ENCODE measurements at places on chromosomes 16 and 17.
A peak's percentile ranks its signal among the peaks of the same experiment; 100 is the strongest.

DNA sequence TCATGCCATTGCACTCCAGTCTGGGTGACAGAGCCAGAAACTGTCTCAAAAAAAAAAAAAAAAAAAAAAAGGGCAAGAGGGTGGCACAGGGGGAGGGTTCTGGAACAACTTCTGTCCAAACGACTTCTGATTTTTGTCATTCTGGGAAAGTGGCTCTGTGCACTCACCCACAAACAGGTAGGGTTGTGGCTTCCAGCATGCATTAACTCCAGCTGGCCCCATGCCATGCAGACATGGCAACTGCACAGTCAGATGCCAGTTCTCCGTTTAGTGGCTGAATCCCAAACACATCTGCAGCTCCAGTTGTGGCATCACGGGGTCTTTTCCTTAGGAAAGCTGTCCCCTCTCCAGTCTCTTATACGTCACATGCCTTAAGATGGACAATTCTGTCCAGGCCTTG, 30.3 kb downstream of the B4GALNT2 start:
- DNase-seq, result no peak

GRCh38 chr17:47665655-47666054, 15.9 kb downstream of the KPNB1 start:
- peak; percentile 52 for DNase-seq

- no peak for DNase-seq
Measured at GRCh38 chr17:79341222-79341780, 266.7 kb downstream of the ENGASE start.

GRCh38 chr17:56887552-56888467, 26.0 kb downstream of the TRIM25 start:
- DNase-seq, result no peak

DNA sequence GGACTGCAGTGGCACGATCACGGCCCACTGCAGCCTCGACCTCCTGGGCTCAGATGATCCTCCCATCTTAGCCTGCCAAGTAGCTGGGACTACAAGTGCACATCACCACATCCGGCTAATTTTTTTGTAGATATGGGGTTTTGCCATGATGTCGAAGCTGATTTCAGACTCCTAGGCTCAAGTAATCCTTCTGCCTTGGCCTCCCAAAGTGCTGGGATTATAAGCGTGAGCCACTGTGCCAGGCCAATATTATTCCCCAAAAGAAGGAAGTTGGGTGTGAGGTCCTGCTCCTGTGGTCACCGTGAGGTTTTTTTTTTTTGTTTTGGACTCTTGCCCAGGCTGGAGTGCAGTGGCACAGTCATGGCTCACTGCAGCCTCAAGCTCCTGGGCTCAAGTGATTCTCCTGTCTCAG, 1.5 kb downstream of the AMZ2 start:
- DNase-seq, result no peak

DNA sequence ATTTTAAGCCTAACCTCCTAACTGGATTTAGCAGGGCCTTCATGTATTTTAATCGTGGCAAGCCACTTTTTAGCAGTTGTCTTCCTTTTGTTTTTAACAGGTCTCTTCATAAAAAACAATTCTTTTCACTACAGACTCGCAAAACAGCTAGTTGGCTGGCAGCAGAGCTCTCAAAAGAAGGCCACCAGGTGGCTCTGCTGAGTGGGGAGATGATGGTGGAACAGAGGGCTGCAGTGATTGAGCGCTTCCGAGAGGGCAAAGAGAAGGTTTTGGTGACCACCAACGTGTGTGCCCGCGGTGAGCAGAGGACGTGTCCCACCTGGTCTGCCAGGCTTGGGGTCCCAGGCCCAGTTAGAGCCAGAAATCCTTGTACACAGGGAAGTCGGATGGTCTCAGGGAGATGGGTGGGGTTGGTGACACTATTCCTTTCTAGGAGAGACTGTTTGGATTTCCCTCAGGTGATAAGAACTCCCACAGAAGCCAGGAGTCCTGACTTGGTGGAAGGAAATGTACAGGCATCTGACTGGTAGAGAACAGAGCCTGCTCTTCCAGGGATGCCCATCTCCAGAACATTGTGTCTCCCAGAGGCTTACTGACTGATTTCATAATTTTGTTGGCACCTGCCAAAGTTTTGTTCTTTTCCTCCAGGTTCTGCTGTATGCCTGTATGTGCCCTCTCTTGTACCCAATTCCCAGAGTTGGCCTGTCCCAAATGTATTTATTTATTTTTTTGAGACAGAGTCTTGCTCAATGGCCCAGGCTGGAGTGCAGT, 14.9 kb upstream of the DDX19A start:
- DNase-seq, result no peak

GRCh38 chr17:82386881-82387704, 15.5 kb downstream of the UTS2R start:
- no peak for DNase-seq

GRCh38 chr16:17389384-17389783, 81.4 kb downstream of the XYLT1 start:
- DNase-seq, result peak; percentile 63

DNA sequence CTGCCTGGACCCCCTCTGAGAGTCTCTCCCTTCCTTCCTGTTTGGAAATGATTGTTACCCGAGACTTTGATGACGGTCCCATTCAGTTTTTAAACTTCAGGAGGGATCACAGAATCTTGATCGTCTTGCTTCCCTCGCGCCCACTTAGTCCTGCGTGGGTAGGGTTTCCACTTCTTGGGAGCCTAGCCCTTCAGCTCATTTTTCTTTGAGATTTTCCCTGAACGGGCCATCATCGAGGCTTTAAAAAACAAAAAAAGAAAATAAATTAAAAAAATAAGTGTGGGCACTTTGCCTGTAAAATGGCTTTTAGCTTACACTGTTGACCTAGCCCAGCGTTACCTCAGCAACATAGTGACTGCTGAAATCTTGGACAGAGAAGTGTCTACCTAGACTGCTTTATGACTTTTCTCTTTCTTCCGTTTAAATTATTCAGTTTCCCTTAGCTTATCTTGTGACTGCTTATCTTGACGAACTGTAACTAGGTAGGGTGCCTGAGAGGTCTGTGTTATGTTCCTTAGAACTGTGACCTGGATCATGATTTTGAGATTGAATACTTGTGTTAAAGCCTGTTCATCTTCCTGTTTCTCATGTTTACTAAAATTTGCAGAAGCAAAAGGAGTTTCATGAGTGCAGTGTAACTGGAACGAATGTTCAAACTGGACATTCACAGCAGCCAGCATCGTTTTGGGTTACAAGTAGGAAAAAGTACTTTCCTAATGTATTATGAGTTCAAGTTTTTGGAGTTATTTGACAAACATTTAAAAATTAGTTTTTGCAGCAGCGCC, 874 bp downstream of the WWP2 start:
- no peak for DNase-seq

- no peak for DNase-seq
Measured at GRCh38 chr17:78137392-78138203, 7.0 kb downstream of the TMC8 start.

DNA sequence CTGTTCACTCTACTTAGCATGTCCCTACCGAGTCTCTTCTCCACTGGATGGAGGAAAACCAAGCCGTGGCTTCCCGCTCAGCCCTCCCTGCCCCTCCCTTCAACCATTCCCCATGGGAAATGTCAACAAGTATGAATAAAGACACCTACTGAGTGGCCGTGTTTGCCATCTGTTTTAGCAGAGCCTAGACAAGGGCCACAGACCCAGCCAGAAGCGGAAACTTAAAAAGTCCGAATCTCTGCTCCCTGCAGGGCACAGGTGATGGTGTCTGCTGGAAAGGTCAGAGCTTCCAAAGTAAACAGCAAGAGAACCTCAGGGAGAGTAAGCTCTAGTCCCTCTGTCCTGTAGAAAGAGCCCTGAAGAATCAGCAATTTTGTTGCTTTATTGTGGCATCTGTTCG, 2.8 kb upstream of the LPCAT2 start:
- no peak for DNase-seq

DNA sequence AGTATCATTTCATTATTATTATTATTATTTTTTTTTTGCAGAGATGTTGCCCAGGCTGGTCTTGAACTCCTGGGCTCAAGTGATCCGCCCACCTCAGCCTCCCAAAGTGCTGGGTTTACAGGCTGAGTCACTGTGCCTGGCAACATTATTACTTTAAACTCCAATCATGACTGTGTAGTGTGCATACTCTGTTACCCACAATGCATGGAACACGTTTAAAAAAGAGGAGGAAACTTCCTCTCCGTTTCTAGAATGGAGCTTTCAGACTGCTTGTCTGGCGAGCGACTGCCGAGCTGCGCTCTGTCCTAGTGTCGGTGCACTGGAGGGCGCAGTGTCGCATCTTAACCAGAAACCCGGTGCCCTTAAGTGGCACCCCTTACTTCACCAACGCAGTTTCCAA, 22.1 kb upstream of the FASN start:
- peak; percentile 24 for DNase-seq

GRCh38 chr16:89476811-89477261, 13.5 kb downstream of the ANKRD11 start:
- DNase-seq, result no peak

DNA sequence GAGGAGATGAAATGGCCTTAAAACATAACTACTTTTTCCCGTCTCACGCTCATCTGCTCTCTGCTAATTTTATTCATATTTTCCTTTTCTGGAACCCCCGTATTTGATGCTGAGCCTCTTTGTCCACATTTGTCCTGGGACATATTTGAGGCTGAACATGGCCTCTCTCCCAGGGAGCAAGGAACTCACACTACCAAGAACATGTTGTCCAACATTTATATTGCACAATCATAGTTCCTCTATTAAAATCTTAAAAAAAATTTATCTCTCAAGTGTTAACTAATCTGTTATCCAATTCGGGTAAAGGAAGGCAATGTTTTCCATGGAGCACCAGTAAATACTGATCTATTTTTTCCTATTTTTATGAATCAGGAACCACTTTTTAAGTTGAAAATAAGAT, 60.2 kb downstream of the CMC2 start:
- no peak for DNase-seq

- no peak for DNase-seq
Measured at GRCh38 chr16:69741519-69741918, 13.2 kb downstream of the NOB1 start.

DNA sequence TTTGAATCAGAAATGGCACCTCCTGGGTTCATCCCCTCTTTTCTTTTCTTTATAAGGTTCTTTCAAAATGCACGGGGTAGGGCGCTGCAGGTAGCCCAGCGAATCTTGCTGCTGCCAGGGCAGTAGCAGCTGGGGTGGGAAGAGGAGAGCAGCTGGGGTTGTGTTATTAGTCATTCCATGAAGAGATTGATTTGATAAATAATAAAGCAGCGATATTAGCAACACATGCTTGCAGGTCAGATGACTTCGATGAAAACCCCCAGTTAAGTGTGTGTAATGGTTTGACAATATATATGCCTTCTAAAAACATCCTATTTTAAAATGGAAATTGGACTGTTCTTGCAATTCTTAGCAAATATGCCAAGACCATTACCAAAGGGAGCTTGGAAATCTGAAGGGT, 200.7 kb downstream of the CCDC182 start:
- no peak for DNase-seq

DNA sequence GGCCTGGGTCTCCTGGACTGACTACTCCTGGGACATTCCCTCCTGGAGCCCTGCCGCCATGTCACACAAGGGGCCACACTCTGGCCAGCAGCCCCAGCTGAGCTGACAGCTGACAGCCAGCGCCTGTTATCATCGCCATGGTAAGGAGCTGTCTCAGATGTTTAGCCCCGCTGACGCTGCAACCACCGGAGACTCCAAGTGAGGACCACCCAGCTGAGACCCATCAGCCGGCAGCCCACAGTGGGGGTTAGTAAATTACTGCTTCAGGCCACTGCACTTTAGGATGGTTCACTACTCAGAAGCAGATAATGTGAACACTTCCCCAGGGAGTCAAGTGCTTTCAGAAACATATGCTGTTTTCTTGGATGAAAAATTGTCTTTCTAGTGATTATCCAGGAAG, 14.6 kb upstream of the SPHK1 start:
- no peak for DNase-seq

- no peak for DNase-seq
Measured at GRCh38 chr16:678209-678857, 1.9 kb upstream of the STUB1 start.

DNA sequence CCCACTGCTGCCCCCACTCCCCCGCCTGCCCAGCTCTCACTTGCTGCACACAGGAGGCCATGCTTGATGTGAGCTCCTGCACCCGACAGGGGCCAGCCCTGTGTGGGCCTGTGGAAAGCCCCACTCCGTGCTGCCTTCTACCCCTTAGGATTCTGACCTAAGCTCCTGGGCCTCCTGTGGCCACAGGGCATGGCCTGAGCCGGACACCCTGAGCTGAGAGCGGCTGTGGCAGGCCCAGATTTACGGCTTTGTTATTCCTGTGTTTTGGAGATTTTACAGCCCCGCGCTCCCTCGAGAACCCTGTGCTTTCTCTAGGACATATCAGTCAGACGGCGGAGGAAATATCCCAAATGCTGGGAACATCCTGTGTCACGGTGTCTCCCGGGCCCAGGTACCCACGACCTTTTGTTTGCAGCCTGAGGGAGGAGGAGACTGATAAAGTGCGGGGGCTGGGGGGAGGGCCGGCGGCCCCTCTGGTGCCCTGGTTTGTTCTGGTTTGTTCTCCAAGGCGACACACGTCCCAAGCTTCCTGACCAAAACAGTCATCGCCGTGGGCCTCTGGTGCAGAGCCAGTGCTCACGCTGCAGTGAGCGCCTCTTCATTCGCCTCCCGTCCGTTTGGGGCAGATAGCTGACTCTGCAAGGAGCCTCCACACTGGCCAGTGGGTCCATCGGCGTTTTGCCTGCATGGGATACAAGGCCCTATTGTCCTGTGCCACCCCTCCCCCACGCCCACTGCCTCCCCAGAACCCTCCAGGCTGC, 363.4 kb downstream of the C16orf95 start:
- no peak for DNase-seq

GRCh38 chr16:88569614-88569984, 604 bp upstream of the ZC3H18 start:
- DNase-seq, result no peak

DNA sequence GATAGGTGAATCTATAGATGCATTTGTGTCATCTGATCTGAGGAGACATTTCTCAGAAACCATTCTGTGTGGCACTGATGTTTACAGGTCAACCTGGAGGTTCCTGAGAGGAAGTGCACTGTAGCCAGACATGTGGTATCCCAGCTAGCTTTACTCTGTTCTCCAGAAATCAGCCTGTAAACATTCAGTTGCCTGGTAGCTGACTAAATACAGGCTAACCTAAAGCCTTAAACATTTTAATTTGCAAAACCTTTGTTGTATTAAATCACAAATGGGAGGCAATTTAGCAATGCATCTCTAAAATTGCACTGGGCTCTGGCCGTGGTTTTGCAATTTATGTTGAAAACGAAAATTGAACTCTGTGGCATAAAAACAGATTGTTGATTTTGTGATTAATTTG, 207.6 kb downstream of the FTO start:
- no peak for DNase-seq

GRCh38 chr17:40076591-40076990, 13.8 kb downstream of the THRA start:
- DNase-seq, result no peak

GRCh38 chr17:16027708-16028584, 28.3 kb downstream of the TTC19 start:
- DNase-seq, result peak; percentile 85

- DNase-seq, result no peak
Measured at GRCh38 chr17:31296142-31296541, 897 bp downstream of the OMG start.
